ENCODE measurements at places on chromosomes 16 and 17. TPM values are rescaled to one million over a fixed set of nuclear protein-coding genes. Genes with fewer than 3 reads are reported as not detected.

GRCh38 chr17:32258383-32259140 is 7.1 kb upstream of the RHBDL3 start:
- no peak overlapping the region for H3K4me3 ChIP-seq
- H3K27ac ChIP-seq, result no peak overlapping the region
- peaks cover 47% of the 10 kb centered on the region for H3K27me3 ChIP-seq
- H3K4me1 ChIP-seq, result no peaks in the 10 kb centered on the region

- no peak overlapping the region for H3K4me3 ChIP-seq
- no peaks in the 10 kb centered on the region for H3K4me1 ChIP-seq
- DNase-seq, result no peak
- H3K36me3 ChIP-seq, result no peaks in the 10 kb centered on the region
Measured at GRCh38 chr16:14362774-14363371, 267.2 kb downstream of the PARN start.

The MYH8 gene
- not detected for total RNA-seq

- H3K4me3 ChIP-seq, result peak overlapping the region; percentile 84
- H3K27ac ChIP-seq, result no peak overlapping the region
- H3K36me3 ChIP-seq, result no peaks in the 10 kb centered on the region
- H3K27me3 ChIP-seq, result no peaks in the 10 kb centered on the region
- no peak for DNase-seq
Measured at GRCh38 chr17:17590141-17590751, 1.3 kb downstream of the PEMT start.

The CCL14 gene
- total RNA-seq, result not detected

GRCh38 chr17:65857718-65858117 is 296.3 kb upstream of the AXIN2 start:
- no peak overlapping the region for H3K27ac ChIP-seq
- no peak overlapping the region for H3K4me3 ChIP-seq
- H3K4me1 ChIP-seq, result no peaks in the 10 kb centered on the region

DNA sequence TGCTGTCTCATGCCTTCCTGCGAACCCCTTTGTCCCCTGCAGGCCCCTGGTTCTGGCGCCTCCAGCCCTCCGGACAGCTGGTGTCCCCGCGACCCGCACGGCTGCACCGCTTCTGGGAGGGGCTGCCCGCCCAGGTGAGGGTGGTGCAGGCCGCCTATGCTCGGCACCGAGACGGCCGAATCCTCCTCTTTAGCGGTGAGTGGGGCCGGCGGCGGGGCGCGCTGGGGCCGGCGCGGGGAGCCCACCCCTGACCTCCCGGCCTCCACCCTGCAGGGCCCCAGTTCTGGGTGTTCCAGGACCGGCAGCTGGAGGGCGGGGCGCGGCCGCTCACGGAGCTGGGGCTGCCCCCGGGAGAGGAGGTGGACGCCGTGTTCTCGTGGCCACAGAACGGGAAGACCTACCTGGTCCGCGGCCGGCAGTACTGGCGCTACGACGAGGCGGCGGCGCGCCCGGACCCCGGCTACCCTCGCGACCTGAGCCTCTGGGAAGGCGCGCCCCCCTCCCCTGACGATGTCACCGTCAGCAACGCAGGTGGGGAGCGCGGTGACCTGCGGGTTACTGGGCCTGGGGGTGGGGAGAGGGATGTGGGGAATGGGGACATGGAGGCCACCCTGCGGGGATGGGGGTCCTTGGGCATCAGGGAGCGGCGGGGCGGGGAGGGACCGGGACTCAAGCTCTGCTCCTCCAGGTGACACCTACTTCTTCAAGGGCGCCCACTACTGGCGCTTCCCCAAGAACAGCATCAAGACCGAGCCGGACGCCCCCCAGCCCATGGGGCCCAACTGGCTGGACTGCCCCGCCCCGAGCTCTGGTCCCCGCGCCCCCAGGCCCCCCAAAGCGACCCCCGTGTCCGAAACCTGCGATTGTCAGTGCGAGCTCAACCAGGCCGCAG is 7.1 kb upstream of the IL32 start:
- H3K27me3 ChIP-seq, result no peaks in the 10 kb centered on the region
- H3K4me1 ChIP-seq, result peaks cover 71% of the 10 kb centered on the region
- H3K36me3 ChIP-seq, result peaks cover 55% of the 10 kb centered on the region
- peak; percentile 84 for DNase-seq
- H3K4me3 ChIP-seq, result peak overlapping the region; percentile 81
- peak overlapping the region; percentile 95 for H3K27ac ChIP-seq

- peaks cover 6% of the 10 kb centered on the region for H3K36me3 ChIP-seq
- peaks cover 10% of the 10 kb centered on the region for H3K27me3 ChIP-seq
- no peak overlapping the region for H3K27ac ChIP-seq
- peak; percentile 49 for DNase-seq
Measured at GRCh38 chr16:797120-797420, 3.5 kb downstream of the GNG13 start.

DNA sequence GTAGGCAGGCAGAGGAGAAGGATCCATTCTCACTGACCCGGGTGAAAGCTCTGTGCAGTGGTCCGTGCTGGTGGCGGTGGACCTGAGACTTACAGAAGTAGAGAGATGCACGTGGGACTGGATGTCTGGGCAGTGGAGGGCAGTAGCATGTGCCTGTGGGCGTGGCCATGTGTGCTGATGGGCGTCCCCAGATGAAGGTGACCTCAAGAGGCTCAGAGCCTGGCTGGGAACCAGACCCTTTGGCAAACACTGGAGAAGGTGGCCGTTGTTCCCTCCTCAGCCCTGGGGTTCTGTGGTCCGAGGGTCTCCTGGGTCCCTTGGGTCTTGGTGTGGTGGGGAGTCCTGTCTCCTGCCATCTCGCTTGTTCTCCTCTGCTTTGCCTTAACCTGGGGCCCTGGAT is 15.6 kb downstream of the WSCD1 start:
- no peaks in the 10 kb centered on the region for H3K36me3 ChIP-seq
- DNase-seq, result no peak
- no peak overlapping the region for H3K27ac ChIP-seq

- H3K36me3 ChIP-seq, result no peaks in the 10 kb centered on the region
- no peaks in the 10 kb centered on the region for H3K27me3 ChIP-seq
- H3K4me1 ChIP-seq, result no peaks in the 10 kb centered on the region
- DNase-seq, result no peak
- no peak overlapping the region for H3K27ac ChIP-seq
Measured at GRCh38 chr17:72506773-72507172, 386.0 kb downstream of the SOX9 start.
